ENCODE measurements at places on chromosomes 2 and 18.

DNA sequence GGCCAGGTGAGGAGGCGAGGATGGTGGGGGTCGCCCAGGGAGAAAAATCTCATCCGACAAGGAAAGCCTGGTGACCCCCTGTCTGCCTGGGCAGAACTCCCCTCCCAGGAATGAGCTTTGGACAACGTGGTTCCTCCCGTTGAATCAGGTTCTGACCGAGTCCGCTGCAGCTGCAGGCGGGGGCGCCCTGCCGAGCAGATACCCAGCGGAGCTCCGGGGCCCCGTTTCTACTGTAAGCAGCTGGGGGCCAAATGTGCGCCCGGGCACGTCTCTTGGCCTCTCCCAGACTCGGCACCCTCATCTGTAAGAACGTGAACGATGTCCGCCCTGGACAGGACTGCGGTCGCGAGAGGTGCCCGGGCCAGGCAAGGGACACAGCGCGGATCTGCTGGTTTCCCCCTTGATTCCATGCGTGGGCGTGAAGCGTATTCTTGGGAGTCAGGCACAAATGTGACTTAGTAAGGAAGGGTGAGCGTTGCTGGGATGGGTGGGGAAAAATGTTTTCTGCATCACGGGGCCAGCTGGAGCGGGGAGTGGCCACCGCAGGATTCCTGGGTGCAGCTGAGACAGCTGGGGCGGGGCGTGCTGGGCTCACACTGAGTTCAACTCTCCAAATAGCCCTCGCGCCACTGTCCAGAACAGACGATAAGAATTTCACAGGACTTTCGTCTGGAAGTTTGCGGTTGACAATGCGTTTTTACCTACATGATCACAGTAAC is 20.2 kb upstream of the TUBB6 start:
- DNase-seq, result no peak

- DNase-seq, result no peak
Observed at GRCh38 chr2:118321432-118322105, 233.3 kb downstream of the INSIG2 start.

DNA sequence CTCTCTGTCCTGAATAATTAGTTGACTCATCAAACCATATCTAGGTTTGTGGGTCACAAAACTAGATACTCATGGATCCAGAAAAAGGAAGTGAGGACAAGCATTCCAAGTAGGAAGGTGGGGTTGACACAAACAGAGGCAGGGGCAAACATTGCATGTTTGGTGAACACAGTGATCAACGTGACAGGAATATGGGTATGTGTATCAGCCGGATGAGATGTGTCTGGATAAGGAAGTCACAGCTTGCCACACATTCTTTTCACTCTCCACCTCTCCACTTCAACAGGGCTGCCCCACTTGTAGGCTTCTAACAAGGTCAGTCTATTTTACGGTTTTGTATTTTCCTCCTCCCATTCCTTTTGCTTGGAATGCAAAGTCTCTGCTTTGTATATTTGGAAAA is 319.0 kb downstream of the CYRIA start:
- DNase-seq, result no peak

- no peak for DNase-seq
Observed at GRCh38 chr18:29912351-29912750, 1130.2 kb downstream of the DSC3 start.

DNA sequence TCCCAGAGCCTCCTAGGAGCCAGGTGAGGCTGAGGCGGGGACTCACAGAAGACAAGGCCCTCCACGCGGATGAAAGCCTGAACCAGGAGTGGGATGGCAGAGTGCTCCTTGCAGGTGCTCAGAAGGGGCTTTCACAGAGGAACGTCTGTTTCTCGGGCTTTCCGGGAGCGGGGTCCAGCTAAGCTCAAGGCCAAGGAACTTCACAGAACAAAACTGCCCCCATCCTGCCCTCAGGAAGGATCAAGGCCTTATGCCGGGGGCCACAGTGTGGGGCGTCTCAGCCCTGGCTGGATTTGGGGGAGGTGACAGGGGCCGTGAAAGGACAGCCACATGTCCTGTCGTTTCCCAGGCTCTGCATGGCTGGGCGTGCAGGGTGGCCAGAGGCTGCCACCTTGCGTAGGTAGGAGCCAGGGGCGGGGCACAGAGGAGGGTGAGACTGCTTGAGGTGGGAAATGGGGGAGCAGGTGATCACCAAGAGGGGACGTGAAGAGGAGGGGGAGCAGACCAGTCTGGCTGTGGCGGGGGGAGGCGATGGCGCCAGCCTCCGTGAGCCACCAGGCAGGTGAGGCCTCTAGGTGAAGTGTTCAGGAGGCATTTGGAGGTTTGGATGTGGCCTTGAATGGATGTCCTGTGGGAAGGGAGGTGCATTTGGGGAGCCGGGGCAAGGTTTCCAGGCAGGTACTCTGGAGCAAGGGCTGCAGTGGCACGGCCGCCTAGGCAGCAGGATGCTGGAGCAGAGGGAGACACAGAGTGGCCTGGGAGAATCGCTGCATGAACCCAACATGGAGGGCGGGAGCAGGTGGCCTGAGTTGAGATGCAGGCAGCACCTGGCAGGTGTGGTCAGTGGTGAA is 79.1 kb downstream of the TWIST2 start:
- no peak for DNase-seq

Data from activated CD4-positive, alpha-beta T cell treated with anti-CD3 and anti-CD28 coated beads for 24 hours (primary cell).